ENCODE measurements at places on chromosomes 6 and 20.

- no peak for DNase-seq
Measured at GRCh38 chr6:134722200-134722870, 227.6 kb downstream of the ALDH8A1 start.

DNA sequence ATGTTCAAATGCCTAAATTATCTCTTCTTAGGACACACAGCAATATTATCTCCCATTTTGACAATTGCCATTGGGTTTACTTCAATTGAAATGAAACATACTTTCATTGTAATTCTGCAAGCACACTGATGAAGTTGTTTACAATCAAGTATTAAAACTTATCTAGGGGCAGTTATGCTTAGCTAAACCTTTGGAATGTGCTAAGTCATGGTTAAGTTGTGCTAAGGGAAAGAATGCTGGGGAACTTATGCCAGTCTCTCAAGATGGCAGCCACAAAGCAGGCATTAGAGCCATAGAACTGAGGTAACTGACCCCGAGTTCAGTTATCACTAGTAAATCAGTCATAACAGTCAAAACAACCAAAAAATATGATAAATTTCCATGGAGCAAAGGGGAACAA is 59.1 kb upstream of the NT5E start:
- no peak for DNase-seq

GRCh38 chr6:150068151-150068550 is 770 bp downstream of the ULBP3 start:
- DNase-seq: no peak

DNA sequence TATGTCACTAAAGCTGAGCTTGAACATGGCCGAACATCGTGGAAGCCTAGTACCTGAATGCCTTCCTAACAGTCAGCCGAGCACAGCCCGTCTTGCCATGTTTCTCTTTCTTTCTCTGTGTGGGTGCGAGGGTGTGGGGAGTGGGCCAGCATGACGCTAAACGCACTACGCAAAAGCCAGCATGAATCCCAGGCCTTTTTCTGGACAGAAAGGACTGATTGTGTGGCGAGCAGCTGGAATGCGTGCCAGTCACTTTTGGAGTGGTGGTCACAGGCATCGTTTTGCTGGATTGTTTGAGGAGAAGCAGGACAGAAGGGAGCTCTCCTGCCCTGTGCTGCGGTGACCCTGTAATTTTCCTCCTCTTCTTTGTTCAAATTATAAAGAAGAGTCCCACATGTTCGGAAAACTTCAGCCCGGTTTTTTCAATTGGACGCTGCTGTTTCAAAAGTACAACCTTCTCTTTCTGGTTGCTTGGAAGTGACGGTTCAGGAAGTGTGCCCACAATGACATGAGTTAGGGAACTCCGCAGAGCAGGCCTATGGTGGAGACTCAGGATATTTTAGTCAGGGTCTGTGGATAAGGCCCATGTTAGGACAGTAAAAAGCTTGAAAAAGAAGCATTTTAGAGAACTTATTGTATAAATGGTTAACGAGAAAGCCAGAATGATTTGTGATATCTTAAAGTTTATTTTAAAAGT is 54.3 kb downstream of the PDE7B start:
- DNase-seq: peak; percentile 75

DNA sequence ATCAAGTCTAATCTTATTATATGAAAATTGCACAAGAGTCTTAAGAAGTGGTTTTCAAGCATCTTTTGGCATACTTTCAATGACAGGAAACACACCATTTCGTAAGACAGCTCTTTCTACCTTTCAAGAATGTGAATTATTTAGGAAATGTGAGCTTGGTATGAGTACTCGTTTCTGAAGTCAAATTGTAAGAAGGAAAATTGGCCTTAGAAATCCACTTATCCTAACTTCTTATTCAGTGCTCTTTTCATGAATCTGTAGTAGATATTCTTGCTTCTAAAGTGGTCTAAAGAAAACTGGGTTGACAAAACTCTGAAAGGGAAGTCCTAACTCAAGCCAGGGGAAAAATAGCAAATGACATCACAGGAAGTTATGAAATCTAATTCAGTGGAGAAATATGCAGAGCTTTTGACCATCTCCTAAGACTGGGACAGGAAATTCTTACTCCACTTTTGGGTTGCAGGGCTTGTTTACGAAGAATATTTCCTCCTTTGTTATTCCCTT is 38.5 kb upstream of the OGFRL1 start:
- no peak for DNase-seq

DNA sequence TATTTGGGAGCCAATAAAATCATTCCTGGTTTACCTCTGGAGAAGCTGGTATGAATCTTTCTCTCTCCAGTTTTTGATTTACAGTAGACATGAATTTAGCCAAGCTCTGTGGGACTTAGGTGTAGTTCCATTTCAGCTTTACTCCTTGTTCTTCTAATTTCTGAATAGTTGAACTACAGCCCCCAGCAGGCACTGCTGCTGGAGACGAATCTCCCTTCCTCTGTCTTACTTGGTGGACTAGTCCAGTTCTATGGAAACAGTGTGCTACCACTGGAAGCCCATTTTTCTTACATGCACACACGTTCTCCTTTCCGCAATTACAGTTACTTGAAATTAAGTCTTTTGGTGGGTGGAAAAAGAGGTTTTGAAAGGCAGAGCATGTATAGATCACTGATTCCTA is 42.3 kb downstream of the RALGAPB start:
- DNase-seq: no peak

DNA sequence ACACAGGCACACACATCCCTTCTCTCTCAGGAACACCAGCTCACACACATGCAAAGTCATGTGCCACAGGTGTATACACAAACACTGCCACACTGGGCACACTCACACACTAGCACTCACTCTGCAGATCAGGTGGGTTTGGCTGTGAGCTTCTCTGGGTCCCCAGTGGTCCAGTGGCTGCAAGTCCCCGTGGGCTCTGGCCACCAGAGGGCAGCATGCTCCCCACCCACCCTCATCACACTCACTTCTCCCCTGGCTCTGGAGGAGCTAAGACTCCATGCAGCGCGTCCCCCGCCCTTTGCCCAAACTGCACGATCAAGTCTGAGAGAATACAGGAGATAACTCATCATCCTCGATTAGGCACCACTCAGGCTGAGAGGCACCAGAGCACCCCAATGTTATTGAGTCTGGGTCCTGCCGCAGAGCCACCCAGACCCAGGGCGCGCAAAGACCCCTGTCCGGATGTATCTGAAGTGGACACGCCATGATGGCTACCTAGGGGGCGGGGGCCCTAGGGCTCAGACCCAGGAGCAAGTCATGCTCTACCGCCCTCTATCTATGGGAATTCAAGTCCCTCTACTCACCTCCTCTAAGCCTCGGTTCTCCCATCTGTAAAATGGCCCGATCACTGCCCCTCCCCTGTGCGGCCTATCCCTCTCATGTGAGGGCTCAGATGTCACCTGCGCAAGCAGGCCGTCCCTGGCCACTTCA is 90.5 kb downstream of the GRM4 start:
- peak; percentile 53 for DNase-seq

- no peak for DNase-seq
Measured at GRCh38 chr6:132085731-132086130, 134.6 kb upstream of the CCN2 start.

DNA sequence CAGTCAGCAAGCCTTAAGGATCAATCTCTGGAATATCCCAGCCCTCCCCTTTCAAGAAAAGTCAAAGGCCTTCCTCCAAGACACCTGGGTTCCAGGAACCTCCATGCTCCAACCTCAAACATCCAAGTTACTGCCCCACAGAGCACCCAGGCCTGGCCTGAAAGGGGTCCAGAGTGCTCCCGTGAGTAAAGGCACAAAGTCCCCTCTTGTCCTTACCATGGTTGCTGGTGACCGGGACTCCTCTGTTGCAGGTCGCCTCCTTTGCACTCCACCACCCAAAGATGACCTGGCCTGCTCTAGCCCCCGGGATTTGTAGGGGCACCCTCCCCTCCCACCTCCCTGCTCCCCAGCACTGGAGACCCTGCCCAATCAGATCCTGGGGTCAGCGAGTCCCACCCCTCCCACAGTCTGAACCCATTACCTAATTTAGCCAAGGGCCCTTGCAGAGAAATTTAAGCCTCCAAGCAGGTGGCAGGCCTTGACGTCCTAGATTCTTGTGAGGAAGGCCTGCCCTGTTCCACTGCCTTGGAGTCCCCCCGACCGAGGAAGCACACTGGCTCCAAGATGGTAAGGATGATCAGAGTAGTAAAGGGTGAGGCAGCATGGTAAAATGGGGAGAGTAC is at the start of gene TNNC2:
Gene TNNC2 (minus strand): TSS at position 283 of the 623 bp plus-strand sequence. CDS start 64 bp downstream, at position 219.
- no peak for DNase-seq

- peak; percentile 63 for DNase-seq
Measured at GRCh38 chr20:62066339-62066982, 780 bp upstream of the TAF4 start.

GRCh38 chr6:56860475-56860874 is 94.4 kb upstream of the BEND6 start:
- DNase-seq: no peak

DNA sequence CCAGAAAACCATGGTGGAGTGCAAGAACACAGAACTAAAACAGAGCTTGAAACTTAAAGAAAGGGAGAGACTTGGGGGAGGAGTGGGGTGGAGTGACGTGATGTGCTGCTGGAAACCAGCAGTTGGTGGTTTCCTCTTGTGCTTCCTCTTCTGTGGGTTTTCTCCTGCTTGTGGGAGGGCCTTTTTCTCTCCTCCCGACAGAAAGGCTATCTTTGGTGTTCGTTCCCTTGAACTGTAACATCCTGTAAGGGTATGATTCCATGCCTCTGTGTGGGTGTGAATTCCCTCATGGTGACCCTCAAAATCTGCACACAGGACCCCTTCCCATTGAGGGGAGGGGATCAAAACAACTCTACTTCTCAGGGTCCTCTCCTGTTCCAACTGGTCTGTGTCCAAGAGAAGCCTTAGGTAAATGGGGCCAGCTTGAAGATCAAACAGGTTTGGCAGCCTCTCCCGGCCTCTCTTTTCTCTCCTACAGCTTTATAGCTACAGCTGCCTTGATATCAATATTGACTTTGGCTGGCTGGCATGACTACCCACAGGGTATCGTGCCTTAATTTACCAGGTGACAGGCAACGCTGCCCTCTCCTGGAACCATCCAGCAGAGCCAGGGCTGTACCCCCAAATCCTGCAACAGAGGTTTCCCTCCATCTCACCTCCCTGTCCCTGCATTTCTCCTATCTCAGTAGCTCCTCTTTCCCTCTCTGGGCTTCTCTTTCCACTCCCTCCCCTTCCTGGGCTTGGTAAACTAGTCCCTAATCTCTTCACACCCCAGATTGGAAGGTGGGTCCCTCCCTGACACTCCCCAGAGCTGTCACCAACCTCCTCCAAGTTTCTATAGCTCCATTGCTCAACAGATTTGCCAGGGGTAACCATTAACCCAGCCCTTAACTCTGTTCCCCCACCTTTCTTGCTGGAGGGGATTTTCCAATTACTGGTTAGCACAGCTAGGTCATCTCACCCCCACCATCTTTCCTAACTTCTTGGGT is 1.5 kb upstream of the MSH5 start:
- DNase-seq: no peak

DNA sequence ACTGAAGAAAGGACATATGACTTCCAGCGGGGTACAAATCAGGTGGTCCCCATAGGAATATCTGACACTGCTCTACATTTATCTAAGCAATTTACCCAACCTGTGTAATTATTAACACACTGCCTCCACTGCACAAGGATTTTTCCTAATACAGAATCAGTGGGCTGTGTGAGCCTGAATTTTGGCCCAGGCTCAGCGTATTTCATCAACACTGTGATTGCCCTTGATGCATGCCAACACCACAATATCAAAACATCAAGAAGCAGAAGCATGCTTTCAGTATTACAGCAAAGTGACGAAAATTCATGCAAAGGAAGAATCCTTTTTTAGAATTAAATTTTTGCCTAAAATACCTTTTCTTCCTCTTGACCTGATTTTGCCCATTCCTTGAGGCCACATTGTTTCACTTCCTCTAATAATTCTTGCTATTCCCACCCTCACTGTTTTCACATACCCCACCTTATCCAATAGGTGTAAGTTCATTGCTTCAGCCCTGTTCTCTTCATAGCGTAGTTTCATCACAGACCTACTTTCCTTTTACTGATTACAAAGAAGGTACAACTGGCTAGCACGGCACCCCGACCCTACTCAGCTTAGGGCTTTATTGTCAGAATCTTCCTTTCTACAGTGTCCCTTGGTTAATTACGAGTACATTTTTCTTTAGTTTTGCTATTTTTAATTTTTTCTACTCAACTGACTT is 83.7 kb upstream of the PTCHD4 start:
- no peak for DNase-seq

- no peak for DNase-seq
Measured at GRCh38 chr20:2217857-2218539, 77.8 kb upstream of the TGM3 start.

DNA sequence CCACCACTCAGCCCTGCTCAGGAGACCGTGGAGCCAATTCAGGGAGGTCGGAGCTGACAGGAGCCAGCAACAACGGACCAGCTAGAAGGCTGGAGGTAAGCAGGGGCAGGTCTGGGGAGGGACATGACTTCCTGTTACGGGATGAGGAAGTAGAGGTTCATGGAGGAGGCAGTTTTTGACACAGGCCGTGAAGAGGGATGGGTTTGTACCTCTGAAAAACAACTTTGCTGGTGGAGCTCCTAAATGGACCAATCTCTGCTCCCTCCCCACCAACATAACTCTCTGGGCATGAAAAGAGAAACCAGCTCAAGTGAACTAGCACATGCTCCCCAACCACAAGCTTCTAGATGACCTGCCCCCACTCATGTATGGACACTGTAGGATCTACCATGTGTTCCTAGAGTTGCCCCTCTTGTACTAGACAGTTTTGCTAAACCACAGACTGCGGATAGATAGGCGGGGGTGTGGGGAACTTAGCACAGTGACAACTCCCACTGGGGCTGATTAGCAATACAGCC is 31.4 kb downstream of the RALGAPA2 start:
- no peak for DNase-seq

DNA sequence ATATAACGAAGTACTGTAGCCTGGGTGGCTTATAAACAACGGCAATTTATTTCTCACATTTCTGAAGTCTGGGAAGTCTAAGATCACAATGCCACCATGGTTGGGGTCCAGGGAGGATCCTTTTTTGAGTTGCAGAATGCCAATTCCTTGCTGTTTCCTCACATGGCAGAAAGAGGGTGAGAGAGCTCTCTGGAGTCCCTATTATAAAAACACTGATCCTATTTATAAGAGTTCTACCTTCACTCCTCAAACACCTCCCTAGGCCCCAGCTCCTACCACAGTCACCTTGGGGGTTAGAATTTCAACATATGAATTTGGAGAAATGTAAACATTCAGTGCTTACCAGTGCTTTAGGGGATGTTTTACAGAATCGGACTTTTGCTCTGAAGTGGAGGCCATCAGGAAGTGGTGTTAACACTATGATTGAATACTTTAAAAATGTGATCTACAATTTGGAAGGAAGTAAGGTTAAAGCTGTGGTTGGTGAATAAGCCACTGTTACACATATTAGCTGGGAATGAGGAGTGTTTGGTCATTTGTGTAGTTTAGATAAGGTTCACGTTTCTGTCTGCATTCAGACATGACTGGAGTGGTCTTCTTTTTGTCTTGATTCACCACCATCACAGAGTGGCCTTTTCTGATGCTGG is 79.9 kb upstream of the SPTLC3 start:
- no peak for DNase-seq

DNA sequence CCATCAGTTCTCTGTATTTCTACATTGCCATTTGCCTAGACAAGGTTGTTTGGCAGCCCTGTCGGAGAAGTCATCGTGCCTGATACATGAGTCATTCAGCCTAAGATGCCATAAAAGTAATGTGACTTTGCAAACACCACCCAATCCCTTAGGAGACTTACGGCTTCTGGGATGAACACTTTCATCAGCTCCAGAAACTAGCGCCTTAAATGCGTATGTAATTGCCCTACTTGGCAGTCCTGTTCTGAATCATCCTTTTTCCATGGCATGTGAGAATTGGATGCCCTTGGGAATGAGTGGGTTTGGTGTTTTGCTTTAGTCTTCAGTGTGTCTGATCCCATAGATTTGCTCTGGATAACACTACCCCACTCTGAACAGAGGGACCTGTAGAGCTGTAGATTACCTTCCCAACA is 158.5 kb downstream of the SASH1 start:
- no peak for DNase-seq
